Fibroblast of the conjunctiva (primary cell): ENCODE measurements at places on chromosomes 3 and 15.

GRCh38 chr15:80241508-80241907 is 10.5 kb downstream of the CTXND1 start:
- DNase-seq = no peak

- no peak for DNase-seq
Measured at GRCh38 chr3:100759950-100760349, 50.7 kb downstream of the TFG start.

GRCh38 chr15:51283026-51283425 is 55.4 kb downstream of the CYP19A1 start:
- no peak for DNase-seq

DNA sequence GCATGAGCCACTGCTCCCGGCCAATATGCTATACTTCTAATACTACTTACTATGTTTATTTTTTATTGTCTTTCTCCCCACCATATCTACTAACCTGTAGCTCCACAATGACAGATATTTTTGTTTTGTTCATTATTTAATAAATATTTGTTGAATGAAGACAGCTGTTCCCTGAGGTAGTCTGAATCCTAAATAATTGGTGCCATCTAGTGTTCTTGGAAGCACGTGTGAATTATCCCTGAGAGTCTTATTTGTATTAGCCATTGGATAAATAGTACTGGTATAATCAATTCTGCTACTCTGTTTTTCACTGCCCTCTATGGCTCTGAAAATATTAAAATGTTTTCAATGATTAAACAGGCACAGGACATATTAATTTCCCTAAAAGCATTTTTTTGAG is 5.6 kb upstream of the APPL1 start:
- DNase-seq = no peak
